ENCODE measurements at places on chromosomes 2 and 18.

GRCh38 chr2:180990794-180991193 is 10.4 kb downstream of the UBE2E3 start:
- DNase-seq = no peak

DNA sequence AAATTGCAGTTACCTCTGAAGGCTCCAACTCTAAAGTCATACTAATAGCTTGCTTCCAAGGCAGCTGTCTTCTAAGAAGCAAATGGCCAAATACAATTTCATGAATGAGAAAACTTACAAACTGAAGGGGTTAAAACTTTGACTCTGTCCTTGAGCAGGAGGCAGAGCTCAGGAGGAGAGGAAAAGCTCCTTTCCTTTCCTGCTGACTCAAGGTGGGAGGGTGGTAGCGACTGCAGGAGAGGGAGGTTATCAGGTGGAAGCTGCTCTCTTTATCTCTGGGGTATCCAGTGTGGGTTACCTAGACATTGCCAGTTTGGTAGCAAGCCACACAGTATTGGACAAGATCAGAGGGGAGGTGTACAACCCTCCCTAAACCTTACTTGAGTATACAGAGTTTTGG is 2.7 kb upstream of the EFEMP1 start:
- DNase-seq = no peak

DNA sequence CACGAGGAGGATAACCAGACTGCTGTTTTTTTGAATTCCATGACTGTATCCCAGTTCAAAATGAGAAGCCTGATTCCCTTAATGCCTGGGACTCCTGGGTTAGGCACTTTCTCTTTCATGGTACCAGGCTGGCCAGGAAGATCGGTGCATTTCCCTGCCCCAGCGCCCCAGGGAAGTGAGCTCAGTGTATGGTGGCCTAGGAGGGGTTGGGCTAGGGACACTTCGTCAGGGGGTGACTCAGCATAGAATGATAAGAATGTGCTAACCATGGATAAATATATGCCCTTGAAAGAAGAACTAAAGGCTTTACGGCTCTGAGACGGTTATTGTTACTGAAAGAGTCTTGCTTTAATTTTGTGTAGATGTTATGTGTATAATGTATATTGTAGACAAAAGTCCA is 27.5 kb upstream of the FAM237A start:
- DNase-seq = peak; percentile 66

GRCh38 chr2:207091176-207091575 is 74.6 kb downstream of the KLF7 start:
- no peak for DNase-seq

GRCh38 chr2:8121826-8122513 is 559.9 kb upstream of the ID2 start:
- no peak for DNase-seq

Data from RWPE1 (cell line).